Mucosa of gallbladder (tissue), 1 donor: ENCODE measurements at places on chromosomes 7 and 10.

DNA sequence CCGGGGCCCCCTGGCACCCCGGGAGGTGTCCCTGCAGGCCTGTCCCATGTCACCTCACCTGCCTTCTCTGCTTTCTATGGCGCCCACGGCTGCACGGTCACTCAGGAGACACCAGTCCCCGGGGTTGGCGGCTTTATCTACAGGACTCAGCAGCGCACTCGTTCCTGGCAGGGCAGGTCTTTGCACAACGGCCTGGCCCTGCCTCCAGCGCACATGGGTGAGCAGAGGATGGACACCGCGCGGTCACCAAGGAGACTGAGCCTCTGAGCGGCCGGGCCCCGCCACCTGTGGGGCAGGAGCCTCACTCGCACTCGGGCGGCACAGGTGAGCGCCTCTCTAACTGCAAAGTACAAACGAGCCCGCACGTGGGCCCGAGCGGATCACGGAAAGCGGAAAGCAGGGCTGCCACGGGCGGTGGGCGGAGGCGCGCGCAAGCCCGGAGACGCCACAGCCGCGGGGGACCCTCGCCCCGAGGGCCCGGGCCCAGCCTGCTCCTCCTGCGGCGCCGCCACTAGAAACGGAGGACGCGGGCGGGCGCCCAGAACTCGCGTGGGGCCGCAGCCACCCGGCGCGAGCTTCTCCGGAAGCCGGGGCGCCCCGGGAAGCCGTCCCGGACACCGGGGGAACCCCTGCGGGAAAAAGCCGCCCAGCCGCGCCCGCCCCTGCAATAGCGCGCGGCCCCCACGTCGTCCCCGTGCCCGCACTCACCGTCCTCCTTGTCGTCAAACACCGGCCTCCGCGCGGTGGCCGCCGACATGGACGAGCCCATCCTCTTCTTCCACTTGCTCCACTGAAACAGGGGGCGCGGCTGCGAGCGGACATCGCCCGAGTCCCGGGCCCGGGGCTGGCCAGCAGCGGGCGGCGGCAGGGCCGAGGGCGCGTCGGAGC lies 642 bp downstream of the STK32C start:
- DNase-seq: peak; percentile 37

DNA sequence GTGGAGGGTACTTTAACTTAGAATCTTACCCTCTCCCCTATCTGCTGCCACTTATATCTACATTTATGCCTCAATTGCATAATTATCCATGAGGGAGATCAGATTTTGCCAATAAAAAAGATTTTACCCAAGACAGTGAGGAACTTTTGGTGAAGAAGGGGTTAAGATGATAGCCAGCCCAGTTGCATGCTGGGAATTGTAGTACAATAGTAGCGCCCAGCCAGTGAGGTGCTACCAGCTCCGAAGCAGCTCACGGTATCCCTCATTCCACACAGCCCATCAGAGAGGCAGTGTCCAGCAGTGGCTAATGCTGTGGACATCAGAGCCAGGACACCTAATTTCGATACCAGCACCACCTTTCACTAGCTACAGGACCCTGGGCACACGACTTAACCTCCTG lies 5.9 kb upstream of the LGI1 start:
- no peak for DNase-seq

DNA sequence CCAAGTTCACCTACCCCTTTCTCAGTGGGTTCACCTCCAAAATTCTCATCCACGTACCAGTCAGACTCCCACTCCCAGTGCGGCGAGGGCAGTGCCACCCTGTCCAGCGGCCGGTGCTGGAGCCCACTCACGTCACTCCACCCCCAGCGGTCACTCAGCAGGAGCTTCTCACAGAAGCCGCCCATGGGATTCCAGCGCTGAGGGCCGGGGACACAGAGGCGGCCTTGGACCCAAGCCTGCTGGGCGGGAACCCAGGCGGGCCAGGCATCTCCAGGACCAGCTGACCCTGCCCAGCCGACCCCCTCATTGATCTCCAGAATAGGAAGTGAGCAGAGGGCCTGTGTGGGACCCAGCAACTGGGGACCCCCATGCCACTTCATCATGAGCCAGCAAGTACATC lies 7.2 kb downstream of the TECPR1 start:
- no peak for DNase-seq

DNA sequence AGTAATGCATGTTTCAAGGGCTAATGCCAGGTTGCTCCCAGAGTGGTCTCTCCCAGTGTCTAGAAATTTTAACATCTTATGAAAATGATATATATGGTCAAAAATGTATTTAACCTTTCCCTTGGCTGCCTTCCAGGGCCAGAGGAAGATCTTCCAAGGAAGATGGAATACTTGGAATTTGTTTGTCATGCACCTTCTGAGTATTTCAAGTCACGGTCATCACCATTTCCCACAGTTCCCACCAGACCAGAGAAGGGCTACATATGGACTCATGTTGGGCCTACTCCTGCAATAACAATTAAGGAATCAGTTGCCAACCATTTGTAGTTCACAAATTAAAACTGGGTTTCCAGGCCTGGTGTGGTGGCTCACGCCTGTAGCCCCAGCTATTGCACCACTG lies 9.0 kb downstream of the GATAD1 start:
- DNase-seq: no peak

GRCh38 chr7:77516085-77516484 lies 21.0 kb upstream of the PTPN12 start:
- no peak for DNase-seq
